ELF-1 (cell line): ENCODE measurements at places on chromosomes 11 and 22.

DNA sequence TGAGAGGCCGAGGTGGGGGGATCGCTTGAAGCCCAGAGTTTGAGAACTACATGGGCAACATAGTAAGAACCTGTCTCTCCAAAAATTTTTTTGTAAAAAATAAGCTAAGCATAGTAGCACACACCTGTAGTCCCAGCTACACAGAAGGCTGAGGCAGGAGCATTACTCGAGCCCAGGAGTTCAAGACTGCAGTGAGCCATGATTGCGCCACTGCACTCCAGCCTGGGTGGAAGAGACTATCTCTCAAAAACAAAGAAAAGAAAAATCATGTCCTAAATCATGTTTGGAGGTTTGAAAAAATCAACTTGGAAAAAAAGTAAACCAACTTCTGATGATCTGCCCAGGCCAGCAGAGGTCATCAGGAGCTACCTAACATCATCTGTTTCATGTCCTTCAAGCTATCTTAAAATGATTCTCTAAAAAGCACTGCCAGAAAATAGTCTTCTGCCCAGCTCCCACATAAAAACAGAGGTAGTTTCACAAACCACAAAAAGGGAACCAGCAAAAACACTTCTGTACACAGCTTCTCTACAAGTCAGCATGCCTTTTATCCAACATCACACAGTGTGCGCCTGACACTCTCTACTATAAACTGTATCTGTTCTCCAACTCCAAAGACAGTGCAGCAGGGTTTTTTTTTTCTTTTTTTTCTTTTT is 165.0 kb downstream of the SOX6 start:
- DNase-seq = no peak

DNA sequence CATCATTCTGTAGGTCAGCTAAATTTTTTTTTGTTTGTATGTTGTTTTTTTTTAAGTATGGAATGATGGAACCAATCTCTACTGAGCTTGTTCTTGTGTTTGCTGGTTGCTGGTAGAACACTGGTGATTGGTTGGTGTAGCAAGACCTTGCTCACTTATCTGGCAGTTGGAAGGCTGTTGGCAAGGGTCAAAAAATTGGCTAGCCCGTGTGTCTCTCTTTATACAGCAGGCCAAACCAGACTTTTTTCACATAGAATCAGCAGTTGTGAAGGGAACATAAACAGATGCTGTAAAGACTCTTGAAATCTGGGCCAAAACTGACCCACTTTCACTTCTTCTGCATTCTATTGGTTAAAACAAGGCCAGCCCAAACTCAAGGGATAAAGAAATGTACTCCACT is 2026.5 kb downstream of the LRRC4C start:
- no peak for DNase-seq

- DNase-seq = no peak
Observed at GRCh38 chr22:41480397-41480735, 11.4 kb downstream of the ACO2 start.

DNA sequence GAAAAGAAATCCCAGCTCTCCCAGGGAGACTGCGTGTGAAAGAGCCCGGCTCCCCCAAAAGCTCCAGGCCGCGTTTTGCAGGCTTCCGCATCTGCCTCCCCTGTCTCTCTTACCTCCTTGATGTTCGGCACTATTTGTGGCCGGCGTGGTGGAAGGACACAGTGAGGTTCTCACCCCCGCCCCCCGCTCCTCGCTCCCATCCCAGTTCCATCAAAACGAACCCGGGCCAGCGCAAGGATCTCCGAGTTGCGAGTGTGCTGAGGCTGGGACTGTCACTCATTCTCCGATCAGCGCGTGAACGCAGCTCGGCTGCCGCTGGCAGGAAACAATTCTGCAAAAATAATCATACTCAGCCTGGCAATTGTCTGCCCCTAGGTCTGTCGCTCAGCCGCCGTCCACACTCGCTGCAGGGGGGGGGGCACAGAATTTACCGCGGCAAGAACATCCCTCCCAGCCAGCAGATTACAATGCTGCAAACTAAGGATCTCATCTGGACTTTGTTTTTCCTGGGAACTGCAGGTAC is at the start of gene NCAM1:
TSS of gene NCAM1 (plus strand) at position 275 of the 523 bp plus-strand sequence.
- peak; percentile 99 for DNase-seq

GRCh38 chr11:118605116-118605867 is 2.1 kb upstream of the PHLDB1 start:
- DNase-seq = peak; percentile 58

DNA sequence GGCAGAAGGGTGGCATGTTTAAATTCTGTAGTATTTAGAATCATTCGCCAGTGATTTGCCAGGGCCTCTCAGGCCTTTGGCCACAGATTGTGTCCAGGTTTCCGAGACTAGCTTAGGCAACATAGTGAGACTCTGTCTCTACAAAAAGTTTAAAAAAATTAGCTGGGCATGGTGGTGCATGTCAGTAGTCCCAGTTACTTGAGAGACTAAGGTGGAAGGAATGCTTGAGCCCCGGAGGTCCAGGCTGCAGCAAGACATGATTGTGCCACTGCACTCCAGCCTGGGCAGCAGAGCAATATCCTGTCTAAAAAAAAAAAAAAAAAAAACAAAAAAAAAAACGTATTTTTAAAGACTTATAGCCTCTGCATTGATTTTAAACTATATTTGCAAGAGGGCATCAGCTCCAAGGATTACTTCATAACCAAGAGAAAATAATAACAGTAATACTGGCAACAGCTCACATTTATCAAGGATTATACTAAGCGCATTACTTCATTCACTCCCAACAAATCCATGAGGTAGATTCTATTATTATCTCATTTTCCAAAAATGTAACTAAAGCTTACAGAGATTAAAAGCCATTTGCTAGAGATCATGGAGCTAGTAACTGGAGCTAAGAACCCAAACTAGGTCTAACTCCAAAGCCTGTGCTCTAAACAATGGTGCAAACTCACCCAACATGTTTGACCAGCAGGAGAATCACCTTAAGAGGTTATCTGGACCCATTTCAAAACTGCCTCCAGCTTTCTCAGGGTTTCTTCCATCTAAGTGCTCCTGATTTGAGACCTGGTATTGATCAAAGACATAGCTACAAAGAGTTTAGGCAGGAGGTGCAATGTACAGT is 32.6 kb upstream of the SLC6A5 start:
- DNase-seq = peak; percentile 14

DNA sequence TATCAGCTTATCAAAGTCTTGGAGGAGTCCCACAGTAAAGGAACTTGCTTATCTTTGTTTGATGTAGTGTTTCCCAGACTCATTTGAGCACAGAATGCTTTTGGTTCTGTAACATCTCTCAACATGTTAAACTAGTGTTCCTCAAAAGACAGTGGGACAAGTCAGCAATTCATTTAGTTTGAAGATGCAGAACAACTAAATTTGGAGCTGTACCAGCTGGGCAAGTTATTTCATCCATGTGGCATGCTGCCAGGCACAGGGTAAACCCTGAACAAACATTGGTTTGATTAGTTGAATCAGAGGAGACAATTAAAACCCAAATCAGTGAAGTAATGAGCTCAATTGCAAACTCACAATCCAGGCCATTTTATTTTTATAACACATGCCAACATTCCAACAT is 141.2 kb downstream of the CSNK2A3 start:
- DNase-seq = no peak

DNA sequence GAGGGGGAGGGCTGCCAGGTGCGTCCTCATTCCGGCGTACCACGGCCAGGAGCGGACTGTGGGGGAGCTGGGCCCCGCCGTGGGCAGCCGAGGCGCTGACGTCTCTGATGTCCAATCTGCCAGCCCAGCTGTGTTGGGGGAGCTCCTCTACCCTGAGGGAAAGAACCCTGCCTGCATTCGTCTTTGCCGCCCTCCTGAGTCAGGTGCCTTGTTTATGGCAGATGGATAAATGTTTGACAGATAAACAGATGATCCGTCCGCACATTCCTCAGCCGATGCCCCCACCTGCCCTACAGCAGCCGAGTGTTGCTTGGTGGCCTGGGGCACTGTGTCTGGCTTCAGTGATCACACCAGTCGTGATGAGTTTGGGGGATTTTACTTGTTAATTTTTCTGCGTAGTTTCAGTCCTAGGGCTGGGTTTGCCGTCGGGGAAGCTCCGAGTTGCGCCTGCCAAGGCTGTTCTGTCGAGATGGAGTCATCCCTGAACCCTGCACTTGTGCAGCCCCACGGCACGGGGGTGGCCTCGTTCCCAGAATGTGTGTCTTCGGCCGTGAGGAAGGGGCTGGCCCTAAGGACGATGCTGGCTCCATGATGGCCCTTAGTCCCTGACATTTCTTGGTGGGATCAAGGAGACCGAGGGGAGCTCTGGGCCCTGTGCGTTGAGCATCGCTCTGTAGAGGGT is 1083.9 kb downstream of the BRD1 start:
- DNase-seq = peak; percentile 35

DNA sequence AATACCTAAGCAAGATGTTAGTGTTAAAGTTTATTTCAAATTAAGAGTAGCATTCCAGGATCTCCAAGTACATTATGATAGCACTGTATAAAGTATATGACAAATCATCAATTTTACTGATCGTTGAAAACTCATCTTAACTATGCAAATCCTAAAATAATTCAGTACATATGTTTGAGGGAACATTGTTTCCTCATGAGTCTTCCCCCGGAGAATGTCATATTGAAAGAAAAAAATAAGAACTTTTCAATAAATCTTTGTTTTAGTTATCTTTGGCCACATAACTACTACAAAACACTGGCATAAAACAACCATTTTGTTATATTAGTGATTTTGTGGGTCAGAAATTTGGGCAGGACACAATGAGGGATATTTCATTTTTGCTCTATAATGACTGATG is 135.4 kb downstream of the METTL15 start:
- DNase-seq = no peak

DNA sequence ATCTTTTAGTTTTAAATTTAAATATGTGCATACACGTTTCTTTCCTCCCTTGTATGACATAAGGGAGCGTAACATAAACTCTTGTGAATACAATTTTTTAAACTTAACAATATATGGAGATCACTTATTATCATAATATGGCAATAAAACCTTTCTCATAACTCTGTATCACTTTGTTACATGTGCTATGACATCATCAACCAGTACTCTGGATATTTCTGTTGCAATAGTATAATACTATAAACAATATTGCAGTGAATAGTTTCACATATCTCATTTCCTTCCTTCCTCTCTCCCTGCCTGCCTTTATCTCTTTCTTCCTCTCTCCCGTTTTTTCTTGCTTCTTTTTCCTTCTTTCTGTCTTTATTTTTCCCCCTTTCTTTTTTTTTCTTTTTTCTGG is 1278.0 kb upstream of the CNTN5 start:
- DNase-seq = no peak

- DNase-seq = peak; percentile 53
Observed at GRCh38 chr11:7688238-7688826, 15.0 kb upstream of the CYB5R2 start.

DNA sequence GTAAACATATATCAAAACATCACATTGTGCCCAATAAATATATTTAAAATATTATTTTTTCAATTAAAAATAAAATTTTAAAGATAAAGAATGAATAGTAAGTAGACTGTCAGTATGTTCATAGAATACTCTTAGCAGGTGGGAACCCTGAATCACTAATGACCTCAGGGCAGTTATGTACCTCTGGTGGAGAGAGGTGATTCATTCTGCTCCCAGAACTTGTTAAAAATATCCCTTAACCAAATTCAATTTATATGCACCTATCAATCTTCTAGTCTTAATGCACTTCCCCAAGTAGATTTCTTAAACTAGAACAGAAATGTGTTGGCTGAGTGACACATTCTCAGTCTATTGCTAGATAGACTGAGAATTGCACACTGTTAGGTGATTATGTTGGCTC is 183.9 kb upstream of the SYN3 start:
- no peak for DNase-seq

DNA sequence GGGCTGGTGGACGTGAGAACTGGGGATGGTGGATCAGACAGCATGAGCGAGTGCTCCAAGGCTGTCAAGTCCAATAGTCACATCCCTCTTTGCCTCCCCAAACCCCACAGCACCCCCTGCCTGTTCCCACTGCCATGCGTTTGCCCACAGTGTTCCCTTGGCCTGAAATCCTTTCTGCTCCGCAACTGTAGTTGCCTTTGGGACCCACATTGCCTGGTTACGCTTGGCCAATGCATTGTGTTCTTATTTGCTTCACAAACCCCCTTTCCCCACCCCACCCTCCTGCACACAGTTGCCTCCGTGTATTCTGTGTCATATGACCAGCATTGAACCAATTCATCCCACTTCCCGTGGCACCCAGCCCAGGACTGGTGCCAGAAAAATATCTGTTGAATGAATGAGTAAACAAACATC is 2.1 kb upstream of the KIAA0930 start:
- DNase-seq = no peak

DNA sequence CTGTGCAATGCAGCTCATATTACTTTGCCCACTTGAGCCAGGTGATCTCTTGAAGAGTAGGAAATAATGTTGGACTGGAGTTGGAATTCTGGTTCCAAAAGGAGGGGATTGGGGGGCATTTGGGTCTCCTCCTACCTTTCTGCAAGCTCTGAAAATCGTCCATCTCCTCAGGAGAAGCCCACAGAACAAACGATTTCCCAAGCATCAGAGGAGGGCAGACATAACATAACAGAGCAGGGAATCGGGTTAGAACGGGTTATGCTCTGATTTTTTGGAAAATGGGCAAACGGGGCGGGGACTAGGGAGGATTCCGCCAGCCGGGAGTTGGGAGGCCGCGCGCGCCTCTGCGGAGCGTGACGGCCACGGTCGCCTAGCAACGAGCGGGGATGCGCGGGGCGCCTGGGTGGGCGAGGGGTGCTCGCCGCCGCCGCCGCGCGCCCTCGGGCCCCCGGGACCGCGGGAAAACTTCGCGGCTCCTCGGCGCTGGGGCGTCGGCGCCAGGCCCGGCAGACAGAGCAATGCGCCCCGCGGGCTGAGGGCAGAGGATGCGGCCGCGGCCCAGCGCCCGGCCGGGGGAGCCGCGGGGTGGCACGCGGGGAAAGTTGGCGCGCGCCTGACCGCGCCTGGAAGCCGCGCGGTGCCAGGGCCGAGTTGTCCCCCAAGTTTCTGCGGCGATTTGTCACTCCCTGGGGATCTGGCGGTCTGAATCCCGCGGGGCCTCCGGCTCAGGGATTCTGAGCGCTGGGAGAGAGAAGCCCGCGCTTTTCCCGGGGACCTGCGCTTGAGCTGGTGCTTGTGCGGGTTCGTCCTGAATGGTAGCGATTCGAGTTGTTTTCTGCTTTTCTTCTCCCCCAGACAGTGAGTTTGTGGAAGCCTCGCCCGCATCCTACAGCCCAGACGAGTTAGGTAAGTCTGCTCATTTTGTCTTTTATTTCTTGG is 27.8 kb upstream of the AMOTL1 start:
- DNase-seq = peak; percentile 48

- no peak for DNase-seq
Observed at GRCh38 chr11:129208863-129209262, 16.7 kb upstream of the ARHGAP32 start.

GRCh38 chr22:48188231-48188721 is 1425.8 kb downstream of the TBC1D22A start:
- no peak for DNase-seq
